ENCODE measurements at places on chromosomes 6 and 20.

DNA sequence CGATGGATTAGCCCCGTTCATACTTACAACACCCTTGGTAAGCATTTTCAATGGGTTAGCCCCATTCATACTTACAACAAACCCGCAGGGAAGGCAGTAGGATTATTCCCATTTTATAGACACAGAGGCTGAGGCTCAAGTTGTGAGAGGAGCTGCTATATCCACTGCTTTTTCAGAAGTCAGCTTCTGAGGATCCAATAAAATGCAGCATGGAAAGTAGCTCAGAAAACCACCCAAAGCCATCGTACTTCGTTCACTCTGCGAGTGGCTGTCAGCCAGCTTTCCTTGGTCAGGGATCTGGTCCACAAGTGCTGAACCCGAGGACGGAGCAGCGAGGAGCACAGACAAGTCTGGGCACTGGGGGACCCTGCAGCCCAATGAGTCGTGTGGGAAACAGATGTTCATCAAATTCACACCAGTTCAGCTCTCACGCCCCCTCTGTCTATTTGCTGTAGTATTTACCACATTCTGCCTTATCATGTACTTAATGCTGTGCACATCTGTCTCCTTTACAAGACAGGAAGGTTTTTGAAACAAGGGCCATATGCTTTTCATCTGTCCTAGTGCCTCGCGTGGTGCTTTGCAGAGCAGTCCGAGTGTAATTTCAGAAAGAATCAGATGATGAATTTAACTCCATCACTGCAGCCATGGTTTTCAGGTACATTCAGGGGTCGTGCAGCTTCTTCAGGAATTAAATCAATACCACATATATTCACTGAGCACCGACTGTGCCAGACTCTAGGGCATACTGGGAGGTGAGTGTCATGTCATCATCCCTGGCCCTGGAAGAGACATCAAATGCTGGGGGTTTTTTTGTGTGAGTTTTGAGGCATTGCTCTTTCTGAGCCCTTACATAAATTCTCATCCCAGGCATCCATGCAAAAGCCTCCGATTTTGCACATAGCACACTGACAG, 256.9 kb downstream of the CDH26 start:
- DNase-seq = no peak

- no peak for DNase-seq
Measured at GRCh38 chr6:22146931-22147701, 149.7 kb downstream of the PRL start.

- no peak for DNase-seq
Measured at GRCh38 chr6:138297761-138298298, 79.5 kb upstream of the PBOV1 start.

DNA sequence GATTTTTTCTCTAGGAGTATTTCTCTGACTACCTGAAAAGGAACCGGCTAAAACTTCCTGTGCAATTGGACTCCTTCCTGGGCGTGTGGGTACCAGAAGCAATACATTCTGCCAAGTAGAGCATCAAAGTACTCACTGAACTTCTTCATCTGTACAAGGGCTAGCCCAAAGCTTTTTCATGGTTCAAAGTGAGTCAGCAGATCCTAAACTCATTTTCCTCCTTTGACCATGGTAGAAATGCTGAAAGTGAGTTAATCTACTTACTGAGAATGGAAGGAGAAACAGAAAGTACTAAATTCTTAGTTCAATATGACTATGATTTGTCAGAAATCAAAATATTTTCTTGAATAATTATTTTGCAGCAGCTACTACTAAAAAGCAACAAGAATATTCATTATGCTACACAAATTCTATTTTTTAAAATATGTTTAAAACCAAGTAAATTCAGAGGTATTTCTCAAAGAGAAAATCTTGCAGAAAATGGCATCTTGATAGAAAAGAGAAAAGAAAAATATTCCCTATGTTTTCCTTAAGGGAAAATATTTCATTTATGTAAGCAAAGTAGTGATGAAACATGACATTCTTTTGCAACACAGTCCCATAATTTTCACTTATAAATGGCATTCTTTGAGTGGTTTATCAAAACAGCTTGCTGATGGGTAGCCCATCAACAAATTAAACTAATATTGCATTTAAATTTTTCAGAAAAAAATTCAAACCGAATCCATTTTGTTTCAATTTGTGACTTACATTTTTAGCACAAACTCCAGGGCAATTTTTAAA, 3.7 kb upstream of the BEND6 start:
- no peak for DNase-seq

DNA sequence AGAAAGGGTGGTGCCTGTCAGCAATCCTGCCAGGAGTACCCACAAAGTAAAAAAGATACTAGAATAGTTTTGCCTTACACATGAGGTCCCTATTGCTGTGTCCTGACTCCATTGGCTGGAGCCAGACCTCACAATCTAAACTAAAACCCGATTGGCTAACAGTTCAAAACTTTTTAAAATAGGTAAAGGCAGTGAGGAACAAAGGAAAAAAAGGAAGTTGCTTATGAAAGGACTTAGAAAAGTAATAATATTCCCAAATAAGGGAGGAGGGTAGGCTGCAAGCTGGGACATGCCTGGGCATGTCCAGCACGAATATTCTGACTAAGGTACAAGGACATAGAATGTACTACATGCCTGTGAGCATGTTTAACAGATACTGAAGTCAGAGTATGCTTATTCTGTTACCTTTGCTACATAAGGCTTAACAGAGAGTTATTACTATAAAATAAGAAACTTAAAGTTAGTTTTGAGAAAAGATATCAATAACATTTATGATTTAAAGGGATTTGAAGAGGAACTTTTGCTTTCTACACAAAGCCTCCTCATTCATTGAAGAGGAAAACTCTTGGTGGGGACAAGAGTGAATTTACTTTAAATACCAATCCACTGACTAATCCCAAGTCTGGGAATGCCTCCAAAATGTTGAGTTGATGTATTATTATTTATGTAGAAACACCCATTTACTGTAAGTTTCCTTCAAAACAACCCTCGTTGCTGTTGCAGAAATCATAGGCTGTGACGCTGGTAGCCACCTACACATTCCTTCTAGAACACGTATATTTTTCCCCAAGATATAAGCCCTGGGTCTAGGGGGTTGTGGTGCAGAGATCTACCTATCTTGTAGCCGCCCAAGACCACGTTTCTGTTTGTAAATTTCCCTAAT, 8.2 kb upstream of the MTHFD1L start:
- peak; percentile 50 for DNase-seq

GRCh38 chr20:64108731-64109681, 1.6 kb upstream of the NPBWR2 start:
- DNase-seq = no peak

DNA sequence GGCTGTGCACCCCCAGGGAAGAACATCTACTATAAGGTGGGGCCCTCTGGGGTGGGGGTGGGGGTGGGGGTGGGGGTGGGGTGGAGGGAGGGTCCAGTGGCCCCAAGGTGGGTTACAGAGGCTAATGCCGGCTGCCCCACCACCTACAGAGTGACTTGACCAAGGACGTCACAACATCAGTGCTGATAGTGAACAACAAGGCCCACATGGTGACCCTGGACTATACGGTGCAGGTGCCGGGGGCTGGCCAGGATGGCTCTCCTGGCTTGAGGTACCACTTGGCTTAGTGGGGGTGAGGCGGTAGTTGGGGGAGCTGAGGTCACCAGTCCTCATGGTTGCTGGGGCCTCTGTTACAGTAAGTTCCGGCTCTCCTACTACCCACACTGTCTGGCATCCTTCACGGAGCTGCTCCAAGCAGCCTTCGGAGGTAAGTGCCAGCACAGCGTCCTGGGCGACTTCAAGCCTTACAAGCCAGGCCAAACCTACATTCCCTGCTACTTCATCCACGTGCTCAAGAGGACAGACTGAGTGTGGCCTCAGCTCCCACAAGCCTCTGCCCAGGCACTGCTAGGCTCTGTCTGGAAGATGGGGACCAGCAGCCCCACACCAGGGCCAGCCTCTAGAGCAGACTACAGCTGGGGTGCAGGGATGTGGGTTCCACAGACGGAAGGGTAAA, 2.8 kb downstream of the GNMT start:
- no peak for DNase-seq

DNA sequence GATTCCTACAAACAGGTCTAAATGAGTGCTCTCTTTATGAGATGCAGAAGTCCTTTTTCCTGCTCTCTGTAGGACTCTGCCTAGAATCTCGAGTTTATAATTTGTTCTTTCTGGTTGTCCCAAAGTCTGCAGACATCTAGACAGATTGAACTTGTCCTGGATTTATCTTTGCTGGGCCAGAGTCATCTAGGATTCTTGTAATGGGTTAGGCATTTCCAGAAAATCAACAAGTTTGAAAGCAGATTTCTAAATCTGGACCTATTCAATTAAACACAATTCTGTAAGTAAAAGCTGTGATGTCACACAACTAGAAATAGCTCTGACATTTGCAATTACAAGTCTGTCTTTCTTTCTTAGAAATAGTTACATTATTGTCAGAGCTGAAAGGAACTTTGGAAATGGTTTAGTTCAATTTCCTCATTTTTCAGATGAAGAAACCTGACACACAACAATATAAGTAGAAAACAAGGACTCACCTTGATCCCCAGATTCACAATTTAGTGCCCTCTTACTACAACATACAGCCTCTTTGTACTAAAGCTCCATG, 4.2 kb upstream of the RSPO3 start:
- no peak for DNase-seq

GRCh38 chr6:168041928-168042327, 37.1 kb downstream of the FRMD1 start:
- no peak for DNase-seq

DNA sequence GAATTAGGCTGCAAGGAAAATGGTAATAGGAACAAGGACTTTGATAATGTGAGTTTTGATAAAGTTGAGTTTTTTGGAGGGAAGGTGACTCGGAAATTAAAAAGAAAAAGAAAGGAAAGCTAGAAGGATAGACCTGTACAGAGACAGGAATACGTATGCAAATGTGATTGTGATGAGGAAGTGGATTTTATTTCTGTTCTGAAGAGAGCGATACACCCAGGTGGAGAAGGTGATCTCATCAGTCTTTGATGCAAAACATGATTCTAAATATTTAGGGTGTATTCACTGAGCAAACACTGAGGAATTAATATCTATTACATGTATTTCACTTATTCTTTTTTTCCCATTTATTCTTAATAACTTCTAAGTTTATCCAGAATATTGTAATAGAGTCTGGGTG, 9.2 kb upstream of the PLEKHG1 start:
- DNase-seq = no peak

GRCh38 chr20:44911264-44911921, 1.5 kb downstream of the PABPC1L start:
- DNase-seq = no peak

GRCh38 chr6:144936764-144937163, 651.6 kb downstream of the UTRN start:
- DNase-seq = no peak

GRCh38 chr20:25294459-25295385, 46.8 kb downstream of the PYGB start:
- no peak for DNase-seq

- DNase-seq = no peak
Measured at GRCh38 chr6:41650120-41650519, 11.9 kb downstream of the MDFI start.

- DNase-seq = no peak
Measured at GRCh38 chr6:15936503-15936902, 192.4 kb upstream of the MYLIP start.

DNA sequence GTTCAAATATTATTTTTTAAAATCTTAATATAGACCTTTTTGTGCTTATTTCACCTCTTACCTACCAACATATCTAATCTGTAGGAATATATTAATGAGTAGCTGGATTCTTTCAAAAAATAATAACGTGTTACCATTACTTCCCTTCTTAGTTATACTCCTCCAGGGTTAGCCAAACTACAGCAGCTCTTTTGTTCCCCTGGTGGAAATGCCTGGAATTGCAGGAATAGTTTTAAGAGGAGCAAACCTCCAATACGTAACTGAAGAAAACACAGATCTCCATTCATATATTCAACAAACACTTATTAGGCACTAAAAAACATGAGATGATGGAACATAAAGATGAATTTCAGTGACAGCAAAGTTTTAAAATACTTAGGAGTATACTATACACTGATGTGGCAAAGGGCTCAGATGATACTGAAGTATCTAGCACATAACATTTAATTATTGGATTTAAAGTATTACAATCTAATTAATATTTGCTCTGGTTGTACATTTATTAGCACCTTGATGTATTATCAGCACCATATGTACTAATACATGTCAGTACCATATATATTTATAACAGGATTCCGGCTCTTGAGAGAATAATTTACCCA, 78.3 kb downstream of the TBX18 start:
- no peak for DNase-seq

DNA sequence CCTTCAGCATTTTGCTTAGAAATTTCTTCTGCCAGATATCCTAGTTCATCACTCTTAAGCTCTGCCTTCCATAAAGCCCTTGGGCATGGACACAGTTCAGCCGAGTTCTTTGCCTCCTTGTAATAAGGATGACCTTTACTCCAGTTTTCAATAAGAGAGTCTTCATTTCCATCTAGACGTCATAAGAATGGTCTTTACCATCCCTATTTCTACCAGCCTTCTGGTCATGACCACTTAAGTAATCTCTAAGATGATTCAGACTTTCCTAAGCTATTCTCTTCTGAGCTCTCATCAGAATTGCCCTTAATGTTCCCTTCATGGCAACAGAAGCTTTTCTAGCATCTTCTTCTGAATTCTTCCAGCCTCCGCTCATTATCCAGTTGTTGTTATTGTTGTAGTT, 126.1 kb downstream of the TFAP2C start:
- no peak for DNase-seq

DNA sequence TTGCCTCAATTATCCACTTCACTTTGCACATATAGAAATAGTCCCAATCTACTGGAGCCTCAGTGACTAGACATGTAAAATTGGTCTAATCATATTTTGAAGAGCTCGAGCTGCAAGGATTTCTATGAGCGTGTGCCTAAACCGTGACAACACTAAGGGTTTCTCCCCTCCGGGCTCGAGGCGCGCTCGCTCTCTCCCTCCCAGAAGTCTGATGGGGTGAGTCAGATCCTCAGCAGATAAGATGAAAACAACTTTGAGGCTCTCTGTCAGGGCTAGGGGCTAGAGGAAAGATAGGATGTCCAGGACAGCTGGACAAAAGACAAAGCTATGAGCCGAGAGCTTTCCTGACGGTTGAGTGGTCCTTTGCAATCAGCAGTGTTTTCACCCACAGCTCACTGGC, 16.8 kb downstream of the GNAS-AS1 start:
- no peak for DNase-seq

DNA sequence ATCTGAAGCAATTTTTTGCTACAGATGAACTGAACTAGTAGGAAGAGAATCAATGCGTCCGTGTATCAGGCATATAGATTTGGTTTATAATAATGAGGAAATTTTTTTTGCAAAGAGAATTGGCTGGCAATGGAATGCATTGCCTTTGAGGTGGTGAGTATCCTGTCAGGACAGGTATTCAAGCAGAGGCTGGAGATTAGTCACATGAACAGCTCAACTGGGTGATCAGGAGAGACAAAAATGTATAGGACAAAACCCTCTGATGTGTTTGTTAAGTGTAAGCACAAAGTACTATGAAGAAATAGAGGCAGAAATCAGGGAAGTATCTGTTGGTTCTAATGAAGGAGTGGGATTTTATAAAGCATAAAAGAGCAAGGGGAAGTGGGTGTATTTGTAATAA, 80.5 kb downstream of the ISM1 start:
- no peak for DNase-seq

Data from brain pericyte (primary cell).